Activated T-helper 9 cell treated with anti-CD3 and anti-CD28 coated beads, Interleukin-2, amount 50 U/mL, for 16 hours (primary cell): ENCODE measurements at places on chromosomes 3 and 15.

GRCh38 chr3:122626515-122627180 is 49.2 kb downstream of the PARP15 start:
- no peak for DNase-seq

- no peak for DNase-seq
These were observed 13.4 kb downstream of the UBP1 start for GRCh38 chr3:33426630-33427317.

- no peak for DNase-seq
These were observed 150.3 kb downstream of the MEGF11 start for GRCh38 chr15:66103293-66103590.

- no peak for DNase-seq
These were observed 23.1 kb downstream of the TRAK1 start for GRCh38 chr3:42114130-42114725.

GRCh38 chr3:45143673-45144671 is 2.2 kb downstream of the CDCP1 start:
- no peak for DNase-seq

DNA sequence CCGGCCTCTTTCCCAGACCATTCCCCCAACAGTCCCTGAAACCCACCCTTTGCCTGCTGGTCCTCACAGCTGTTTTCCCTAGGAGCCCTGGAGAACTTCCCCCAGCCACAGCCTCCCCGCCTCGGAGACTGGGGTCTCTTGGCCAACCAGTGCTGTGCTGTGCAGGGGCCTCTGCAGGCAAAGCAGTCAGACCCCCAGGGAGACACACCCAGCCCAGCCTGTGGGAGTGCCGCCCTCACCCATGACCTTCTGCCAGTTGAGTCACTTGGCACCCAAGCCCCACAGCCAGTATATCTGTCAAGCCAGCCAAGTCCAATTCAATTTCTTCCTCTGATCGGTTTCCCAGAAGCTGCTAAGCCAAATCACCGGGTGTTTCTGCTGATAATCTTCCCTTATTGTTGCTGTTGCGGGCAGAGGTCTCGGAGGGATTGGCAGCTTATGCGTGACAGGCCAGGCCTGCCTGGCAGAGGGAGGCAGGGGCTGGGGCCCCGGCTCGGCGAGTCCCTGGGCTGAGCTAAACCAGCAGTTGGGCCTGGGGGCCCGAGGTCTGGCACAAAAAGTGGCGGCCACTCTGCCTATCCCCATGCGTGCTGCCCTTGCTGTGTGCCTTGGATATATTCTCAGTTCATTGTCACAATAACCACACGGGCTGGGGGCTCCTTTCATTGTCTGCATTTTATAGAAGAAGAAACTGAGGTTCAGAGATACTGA is 65.6 kb upstream of the SLC6A1 start:
- no peak for DNase-seq

- DNase-seq, result no peak
These were observed 193.3 kb downstream of the ADAMTS9 start for GRCh38 chr3:64494526-64494925.

GRCh38 chr3:152019508-152019907 is 146.1 kb downstream of the SUCNR1 start:
- DNase-seq, result no peak

DNA sequence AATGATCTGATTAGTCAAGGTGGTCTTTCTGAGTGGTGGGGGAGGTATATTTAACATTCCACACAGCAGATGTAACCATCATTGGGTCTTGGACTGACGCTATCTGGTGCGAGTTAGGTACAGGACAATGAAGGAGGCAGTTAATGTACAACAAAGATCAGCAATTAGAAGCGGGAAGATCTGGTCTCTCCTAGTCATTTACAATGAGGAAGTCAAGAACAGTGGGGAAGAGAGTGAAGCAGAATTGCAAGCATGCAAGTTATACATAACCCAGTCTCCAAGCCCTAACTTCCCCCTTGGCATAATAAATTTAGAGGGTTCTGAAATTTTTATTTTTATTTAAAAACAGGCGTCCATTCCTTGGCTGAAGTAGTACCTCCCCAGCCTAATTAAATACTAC is 14.1 kb downstream of the GPD1L start:
- DNase-seq, result no peak

DNA sequence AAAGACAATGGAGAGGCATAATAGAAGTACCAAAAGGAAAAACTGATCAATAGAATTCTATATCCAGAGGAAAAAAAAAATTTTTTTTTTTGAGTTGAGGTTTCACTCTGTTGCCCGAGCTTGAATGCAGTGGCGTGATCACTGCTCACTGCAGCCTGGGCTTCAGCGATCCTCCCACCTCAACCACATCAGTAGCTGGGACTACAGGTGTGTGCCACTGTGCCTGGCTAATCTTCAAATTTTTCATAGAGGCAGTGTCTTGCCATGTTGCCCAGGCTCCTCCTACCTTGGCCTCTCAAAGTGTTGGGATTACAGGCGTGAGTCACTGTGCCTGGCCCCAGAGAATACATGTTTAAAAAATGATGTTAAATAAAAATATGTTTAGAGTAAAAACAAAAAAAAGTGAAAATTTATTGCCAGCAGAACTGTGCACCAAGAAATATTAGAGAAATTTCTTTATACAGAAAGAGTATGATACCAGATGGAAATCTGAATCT is 154.3 kb upstream of the ZBTB20 start:
- DNase-seq, result no peak

DNA sequence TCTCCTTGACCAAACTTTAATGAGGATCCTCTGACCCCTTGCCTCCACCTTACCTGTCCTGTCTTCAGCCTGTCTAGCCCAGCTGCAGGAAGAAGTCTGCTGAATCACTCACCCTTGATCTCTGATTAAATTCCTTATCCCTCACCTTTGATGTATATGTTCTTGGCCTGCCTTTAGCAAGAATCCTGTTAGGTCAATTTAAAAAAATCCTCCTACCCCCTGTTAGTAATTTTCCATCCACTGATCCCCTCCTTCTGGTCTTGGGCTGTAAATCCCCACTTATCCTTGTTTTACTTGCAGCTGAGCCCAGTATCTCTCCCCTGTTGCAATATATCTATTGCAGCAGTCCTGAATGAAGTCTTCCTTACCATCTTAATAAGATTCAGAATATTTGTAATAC is 39.0 kb downstream of the MYH15 start:
- DNase-seq, result no peak

DNA sequence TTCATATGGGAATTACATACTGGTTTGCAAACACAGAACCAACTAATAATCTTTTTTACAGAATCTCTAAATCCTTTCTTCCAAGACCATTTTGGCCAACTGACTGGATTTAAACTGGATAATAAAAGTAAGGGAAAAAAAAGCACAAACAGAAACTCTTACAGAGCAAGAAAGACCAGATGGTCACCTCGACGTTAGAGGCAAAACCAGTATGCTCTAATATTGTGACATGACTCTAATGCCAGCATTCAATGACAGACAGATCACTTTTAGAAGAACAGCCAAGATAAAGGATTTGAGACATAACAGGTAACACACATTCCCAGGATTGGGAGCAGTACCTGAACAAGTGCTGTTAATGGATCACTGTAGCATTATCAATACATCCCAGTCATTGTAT is 50.9 kb downstream of the DHX36 start:
- DNase-seq, result no peak

GRCh38 chr3:58179235-58180098 is 31.3 kb downstream of the DNASE1L3 start:
- DNase-seq, result no peak
